ENCODE measurements at places on chromosomes 7 and 10.

GRCh38 chr7:88357781-88358525 lies 51.3 kb upstream of the STEAP4 start:
- DNase-seq = no peak

- DNase-seq = no peak
Observed at GRCh38 chr7:104604706-104605105, 276.3 kb downstream of the LHFPL3 start.

DNA sequence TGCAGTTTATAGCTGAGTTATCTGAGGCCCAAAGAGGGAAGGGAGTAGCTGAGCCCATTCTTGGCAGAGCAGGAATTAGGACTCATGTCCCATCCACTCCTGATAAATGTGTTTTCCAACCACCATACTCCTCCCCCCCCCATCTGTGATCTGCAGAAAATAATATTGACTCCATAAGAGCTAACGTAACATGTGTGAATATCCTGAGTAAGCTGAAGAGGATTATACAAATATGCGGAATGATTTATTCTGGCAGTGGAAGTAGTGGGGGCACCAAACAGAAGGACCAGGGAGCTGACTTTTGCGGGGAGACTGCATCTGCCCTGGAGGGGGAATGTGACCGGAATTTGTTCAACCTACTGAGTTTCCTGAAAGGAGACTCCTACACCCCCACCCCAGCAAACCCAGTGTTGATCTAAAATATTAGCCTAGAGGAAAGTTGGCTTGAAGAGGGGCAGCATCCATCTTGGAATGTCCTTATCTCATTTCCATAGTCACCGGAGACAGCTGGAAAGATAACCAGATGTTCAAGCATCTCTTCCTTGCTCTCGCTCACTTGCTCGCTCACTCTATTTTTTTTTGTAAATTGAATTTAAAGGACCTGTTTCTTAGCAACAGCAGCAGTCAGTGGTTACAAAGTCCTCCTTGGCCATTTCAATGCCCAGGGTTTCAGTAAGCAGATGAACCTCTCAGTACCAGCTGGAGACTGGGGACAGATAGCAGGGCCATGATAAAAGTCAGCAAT lies 114.7 kb downstream of the RPS24 start:
- no peak for DNase-seq

- DNase-seq = no peak
Observed at GRCh38 chr10:98357194-98357822, 57.7 kb downstream of the PYROXD2 start.

- DNase-seq = no peak
Observed at GRCh38 chr10:130932326-130933007, 379.1 kb downstream of the TCERG1L start.

GRCh38 chr7:2104107-2104710 lies 128.5 kb downstream of the MAD1L1 start:
- peak; percentile 81 for DNase-seq

DNA sequence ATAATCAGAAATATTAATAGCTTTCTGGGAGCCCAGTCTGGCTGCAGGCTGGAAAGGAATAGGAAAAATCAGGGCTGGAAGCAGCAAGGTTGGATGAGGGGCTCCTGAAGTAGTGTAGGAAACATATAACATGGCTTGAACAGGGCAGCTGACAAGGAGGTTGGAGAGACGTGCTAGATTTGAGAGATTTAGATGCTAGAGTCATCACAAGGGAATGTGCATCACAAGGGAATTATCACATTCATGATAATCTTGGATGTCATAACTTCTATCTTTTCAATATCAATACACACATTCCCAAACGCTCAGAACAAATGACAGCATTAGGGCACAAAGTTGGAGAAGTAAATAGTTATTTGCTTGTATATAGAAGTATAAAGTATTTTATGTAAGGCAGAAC lies 120.9 kb upstream of the EGFR start:
- DNase-seq = no peak

GRCh38 chr10:15069230-15069629 lies 19.3 kb downstream of the ACBD7 start:
- DNase-seq = no peak

DNA sequence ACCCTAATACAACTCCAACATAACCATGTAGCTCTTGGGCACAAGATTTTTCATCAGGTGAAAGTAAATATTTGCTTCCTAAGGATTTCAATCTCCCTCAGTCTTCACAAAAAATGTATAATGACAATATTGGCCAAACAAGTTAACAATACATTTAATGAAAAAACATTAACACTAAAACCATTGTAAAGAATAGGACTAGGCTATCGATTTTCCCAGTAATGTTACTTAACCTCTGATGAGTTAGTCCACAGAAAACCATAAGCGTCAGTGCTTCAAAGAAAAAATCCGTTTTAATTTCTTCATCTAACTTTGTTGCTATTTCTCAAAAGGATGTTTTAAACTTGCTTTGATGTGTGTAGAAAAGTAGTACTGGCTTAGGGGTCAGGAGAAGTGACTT lies 1.2 kb downstream of the ZNF33B start:
- no peak for DNase-seq

GRCh38 chr10:88057720-88058119 lies 194.3 kb downstream of the PTEN start:
- DNase-seq = no peak

GRCh38 chr7:76304888-76305375 lies 2.5 kb downstream of the HSPB1 start:
- no peak for DNase-seq
